ENCODE measurements at places on chromosomes 6 and 20. TPM values are rescaled to one million over a fixed set of nuclear protein-coding genes. Genes with fewer than 3 reads are reported as not detected.

DNA sequence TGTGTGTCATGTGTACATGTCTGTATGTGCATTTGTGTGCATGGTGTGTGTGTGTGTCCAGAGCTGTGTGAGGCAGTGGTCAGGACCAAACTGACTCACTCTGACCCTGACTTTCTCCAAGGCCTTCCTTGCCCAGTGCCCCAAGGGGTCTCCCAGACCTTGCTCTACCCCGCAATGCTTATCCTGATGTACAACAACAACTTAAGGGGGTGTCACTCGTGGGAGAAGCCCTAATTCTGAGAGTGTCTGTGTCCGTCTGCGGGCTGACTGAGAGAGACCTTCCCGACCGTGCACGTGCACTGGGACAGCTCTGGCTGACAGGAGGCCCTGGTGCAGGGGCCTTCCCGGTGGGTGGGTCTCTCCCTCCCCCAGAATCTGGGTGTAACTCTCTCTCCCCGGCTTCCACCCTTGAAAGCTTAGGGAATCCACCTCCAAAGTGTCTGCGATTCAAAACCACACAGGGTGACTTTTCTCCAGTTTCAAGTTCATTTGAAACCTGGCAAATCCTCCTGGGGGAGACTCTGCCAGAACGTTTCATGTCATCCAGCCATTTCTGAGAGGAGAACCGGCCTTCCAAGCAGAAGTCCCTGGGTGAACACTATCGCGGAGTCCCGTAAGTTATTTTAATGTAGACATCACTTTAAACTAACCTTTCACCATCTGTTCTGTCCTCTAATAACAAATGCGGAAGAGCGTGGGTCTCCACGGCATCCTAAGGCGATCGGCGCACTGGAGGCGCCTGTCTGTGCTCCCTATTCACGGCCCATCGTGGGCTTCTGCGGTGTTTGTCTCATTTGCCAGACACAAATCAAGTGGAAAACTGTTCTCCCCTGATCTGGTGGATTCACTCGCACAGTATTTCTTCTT lies 225.5 kb downstream of the TAF4 start:
- DNase-seq = no peak

- no peak for DNase-seq
Observed at GRCh38 chr20:50722424-50723155, 8.8 kb upstream of the PARD6B start.

- no peak for DNase-seq
Observed at GRCh38 chr20:57403216-57403615, 12.0 kb downstream of the RBM38 start.

GRCh38 chr6:74063391-74063790 lies 367.4 kb downstream of the CD109 start:
- DNase-seq = no peak

DNA sequence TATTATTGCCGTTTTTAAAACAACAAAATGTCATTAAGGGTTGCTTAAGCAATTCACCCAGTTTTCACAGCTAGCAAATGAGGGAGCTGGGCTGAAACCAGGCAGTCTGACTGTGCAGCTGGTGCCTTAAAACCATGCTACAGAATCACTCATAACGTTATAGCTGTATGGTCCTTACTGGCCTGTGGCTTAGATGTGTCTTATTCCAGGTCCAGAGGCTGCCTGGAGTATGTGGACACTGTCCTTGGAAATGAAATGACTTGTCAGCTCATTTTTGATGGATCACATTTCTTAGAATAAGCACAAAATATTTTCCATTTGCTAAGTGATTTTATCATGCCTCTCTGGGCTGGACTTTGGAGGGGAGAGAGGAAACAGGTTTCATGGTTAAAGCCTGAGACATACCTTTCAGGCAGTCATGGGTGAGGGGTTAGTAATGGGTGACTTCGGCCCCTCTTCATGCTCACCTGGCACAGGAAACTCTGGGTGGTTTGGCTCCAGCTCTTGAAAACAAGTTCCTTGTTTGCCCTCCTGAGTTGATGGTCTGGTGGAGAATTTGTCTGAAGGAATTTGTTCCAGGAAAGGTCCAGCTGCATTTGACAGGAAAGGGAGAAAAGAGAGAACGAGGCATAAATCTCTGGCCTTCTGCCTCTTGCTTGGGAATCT lies 823.2 kb downstream of the DHX35 start:
- DNase-seq = no peak

The GNAS-AS1 gene
- 6.3 TPM for total RNA-seq

- DNase-seq = no peak
Observed at GRCh38 chr20:8652396-8652795, 416.5 kb upstream of the PLCB4 start.

GRCh38 chr6:93177918-93178317 lies 241.4 kb downstream of the EPHA7 start:
- no peak for DNase-seq

DNA sequence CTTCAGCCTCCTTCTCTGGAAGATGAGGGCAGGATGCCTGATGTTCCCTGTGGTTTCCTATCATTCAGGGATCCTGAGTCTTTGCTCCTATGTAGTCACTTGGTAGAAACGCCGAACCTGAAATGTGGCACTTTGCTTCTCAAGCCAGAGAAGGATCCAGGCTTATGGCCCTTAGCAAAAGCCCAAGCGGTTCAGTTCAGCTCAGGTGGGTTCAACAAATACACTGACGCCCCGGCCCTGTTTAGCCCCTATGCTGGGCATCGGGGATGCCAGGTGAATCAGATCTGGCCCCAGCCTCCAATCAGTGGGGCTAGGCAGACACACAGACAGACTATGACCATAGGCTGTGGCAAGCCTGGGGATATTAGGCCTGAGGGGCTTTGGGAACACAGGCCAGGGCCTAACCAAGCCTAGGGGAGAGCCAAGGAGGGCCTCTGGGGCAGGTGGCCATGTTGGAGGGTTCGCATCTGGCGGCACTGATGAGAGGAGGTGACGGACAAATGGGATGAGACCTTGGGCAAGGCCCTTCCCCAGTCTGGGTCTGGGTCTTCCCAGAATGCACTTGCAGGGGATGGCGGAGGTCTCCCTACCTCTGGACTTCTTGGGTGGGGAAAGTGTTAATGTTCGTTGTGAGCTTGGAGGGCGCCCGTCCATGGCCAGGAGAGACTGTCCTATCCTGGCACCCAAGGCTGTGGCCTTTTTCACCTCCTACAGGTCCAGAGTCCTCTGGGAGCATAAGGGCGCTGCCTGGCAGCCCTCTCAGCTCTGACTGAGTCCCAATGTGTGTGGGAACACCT lies 17.6 kb upstream of the SRC start:
- DNase-seq = no peak

The RBBP8NL gene
- total RNA-seq = not detected

All from Karpas-422 (cell line).